ENCODE measurements at places on chromosomes 3 and 15.

- DNase-seq, result no peak
Measured at GRCh38 chr3:24138876-24139256, 193.8 kb downstream of the NR1D2 start.

DNA sequence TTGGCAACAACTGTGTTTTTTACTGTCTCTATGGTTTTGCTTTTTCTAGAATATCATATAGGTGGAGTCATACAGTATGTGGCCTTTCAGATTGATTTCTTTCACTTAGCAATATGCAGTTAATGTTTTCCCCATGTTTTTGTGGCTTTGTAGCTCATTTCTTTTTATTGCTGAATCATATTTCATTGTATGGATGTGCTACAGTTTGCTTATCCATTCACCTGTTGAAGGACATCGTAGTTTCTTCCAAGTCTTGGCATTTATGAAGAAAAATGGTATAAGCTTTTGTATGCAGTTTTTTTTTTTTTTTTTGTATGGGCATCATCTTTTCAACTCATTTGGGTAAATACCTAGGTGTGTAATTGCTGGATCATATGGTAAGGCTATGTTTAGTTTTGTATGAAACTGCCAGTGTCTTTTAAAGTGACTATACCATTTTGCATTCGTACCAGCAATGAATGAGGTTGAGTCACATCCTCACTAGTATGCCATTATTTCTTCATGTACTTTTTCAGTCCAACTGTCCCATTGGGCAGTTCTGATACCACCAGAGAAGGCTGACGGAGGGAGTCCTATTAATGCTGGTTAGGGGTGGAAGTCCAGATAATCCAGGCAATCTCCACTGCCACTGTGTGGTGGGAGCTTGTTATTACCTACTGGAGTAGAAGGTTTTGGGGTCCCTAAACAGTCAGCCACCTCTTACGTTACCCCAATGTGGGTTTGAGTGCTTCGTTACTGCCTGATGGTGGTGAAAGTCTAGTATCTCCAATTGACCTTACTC, 210.5 kb downstream of the DOCK3 start:
- DNase-seq, result no peak

DNA sequence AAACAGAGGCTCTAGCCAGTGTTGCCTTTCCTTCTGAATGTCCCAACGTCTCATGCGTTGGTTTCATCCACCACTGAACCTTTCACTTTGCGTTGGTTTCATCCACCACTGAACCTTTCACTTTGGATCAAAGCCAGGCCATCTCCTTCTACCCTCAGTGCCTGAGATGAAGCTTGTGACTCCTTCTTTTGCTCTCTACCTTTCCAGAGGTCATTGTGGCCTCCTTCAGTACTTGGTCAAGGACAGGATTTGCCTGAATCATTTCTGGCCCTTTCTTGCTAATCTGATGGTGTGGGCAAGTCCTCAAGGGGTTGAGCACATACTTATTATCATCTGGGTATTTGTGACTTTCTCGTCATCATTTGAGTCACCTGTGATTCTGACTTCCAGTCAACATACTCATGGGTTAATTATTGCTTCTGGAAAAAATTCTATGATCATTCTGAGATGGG, 50.0 kb downstream of the SELENOT start:
- DNase-seq, result no peak

- no peak for DNase-seq
Measured at GRCh38 chr3:48765376-48765775, 48.4 kb upstream of the IP6K2 start.

DNA sequence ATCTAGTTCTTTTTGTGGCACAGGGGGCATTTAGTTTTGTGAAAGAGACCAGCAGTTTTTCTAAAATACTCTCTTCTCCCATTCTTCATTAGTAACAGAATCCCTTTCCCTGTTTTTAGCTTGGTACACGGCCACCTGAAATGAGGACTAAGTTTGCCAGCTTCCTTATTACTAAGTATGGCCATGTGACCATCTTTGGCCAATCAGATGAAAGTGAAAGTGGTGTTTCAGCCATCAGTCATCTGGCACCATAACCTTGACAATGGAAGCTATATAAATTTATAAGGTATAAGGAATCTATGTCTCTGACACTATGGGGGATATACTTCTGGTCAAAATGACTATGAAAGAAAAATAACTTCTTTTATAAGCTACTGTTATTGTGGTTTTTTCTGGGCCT, 570.4 kb downstream of the AGBL1 start:
- peak; percentile 2 for DNase-seq

- no peak for DNase-seq
Measured at GRCh38 chr3:132344666-132345280, 27.6 kb downstream of the ACP3 start.

- no peak for DNase-seq
Measured at GRCh38 chr3:187900993-187901755, 155.9 kb upstream of the BCL6 start.

- DNase-seq, result no peak
Measured at GRCh38 chr3:185595526-185595925, 9.4 kb downstream of the SENP2 start.

DNA sequence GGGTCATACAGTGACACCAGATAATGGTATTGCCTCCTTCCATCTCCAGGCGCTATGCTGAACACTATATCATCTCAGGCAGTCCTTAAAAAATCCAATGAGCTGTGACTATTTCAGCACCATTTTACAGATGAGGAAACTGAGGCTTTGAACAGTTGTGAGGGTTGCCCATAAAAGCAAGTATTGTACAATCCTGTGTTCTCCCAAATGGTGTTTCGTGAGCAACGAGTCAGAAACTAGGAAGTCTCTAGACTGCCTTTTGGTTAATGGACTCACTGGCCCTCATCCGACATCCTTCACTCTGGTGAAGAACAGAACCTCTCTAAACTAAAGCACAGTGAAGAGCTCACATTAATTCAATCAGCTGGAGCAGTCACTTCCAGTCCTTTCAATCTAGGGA, 61.8 kb downstream of the ATP8B4 start:
- no peak for DNase-seq

DNA sequence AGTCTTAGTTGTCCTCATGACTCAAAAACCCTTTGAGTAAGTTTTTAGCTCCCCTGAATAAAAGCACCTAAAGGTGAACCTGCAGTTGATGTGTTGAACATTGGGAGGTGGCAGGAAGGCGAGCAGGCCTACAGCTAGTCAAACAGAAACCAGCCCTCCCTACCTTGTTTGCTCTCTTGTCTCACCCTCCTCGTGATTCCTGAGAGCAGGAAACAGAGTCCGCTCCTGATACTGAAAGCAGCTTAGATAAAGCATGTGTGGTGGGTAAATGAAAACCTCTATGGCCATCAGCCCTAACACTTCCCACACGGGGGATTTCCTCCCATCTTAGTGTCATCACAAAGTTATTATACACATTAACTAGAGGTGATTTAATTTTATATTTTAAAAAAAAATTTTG, 21.8 kb upstream of the CLDN18 start:
- no peak for DNase-seq

DNA sequence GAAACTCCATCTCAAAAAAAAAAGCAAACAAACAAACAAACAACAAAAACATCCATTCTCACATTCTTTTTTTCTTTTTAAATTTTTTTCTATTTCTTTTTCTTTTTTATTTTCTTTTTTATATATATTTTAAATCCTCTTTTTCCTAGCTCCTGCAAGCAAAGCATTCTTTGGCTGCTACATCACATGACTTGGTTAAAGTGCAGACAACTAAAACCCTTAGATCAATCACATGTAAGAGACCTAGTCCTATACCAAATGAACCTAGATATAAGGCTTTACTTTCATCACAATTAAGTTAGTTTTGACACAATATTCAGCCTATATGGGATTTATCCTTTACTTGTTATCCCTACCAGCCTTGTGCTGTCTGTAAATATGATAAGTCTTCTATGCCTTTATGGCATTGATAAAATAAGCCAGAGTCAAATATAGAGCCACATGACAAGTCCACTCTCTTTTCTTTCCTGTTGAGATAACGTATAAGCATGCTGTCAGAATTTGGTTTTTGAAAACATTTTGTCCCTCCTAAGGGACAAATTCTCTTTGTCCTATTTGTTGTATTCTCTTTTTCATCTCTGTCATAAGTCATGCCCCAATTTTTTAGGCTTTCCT, 11.3 kb downstream of the UBR1 start:
- DNase-seq, result no peak

- DNase-seq, result no peak
Measured at GRCh38 chr3:34248352-34248751, 449.9 kb downstream of the PDCD6IP start.

DNA sequence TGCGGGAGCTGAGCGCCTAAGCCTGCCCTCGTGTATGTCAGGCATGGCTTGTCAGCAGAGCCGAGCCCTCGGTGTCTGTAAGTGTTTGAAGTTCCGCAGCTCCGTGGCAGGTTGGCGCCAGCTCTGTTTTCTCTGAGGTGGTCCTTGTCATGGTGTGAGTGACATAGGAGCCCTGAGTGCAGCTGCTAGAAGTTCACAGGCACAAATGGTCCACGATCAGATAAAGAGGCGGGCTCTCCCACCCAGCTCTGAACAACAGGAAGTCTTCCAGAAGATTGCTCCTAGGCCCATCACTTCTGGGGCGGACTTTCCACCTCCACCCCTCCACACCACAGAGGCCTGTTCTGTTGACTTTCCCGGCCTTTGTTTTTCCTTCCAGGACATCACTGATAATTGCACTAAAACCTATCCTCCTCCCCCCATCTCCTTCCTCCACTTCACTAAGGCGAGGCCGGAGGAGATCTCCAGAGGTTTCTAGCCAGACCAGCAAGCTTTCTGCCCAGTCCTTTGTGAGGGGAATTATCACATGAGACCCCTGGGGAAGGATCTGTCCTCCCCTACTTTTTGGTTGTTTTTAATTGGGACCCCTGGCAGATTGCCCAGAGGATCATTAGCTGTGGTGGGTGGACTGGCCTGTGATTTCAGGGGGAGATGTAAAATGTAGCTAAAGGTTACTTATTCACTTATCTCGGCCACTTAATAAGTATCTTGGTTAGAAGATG, 19.9 kb downstream of the ITPR1 start:
- no peak for DNase-seq

GRCh38 chr15:95988574-95988887, 342.0 kb upstream of the NR2F2 start:
- no peak for DNase-seq

GRCh38 chr15:35784745-35785144, 238.8 kb upstream of the DPH6 start:
- DNase-seq, result no peak

- no peak for DNase-seq
Measured at GRCh38 chr3:64266983-64267382, 41.7 kb upstream of the PRICKLE2 start.

- peak; percentile 40 for DNase-seq
Measured at GRCh38 chr3:177150970-177151627, 46.2 kb downstream of the TBL1XR1 start.

- no peak for DNase-seq
Measured at GRCh38 chr3:2446146-2446545, 347.5 kb downstream of the CNTN4 start.

DNA sequence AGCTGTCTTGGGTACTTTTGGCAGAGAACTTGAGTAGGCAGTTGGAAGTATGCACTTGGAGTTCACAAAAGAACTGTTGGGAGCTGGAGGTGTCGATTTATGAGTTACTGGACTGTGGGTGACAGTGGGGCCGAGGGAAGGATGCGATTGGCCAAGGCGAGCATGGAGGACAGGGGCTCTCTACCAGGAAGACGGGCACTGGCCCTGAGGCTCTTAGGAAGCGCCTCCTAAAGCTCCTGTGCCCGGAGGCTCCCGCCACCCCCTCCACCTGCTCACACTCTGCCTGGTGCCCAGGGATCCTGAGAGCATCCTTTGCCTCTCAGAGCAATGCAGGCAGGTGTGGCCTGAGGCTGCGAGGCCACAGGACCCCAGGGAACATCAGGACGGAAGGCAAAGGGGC, 69.0 kb downstream of the CRTC3 start:
- no peak for DNase-seq

- DNase-seq, result no peak
Measured at GRCh38 chr15:48834756-48835155, 23.9 kb upstream of the CEP152 start.

DNA sequence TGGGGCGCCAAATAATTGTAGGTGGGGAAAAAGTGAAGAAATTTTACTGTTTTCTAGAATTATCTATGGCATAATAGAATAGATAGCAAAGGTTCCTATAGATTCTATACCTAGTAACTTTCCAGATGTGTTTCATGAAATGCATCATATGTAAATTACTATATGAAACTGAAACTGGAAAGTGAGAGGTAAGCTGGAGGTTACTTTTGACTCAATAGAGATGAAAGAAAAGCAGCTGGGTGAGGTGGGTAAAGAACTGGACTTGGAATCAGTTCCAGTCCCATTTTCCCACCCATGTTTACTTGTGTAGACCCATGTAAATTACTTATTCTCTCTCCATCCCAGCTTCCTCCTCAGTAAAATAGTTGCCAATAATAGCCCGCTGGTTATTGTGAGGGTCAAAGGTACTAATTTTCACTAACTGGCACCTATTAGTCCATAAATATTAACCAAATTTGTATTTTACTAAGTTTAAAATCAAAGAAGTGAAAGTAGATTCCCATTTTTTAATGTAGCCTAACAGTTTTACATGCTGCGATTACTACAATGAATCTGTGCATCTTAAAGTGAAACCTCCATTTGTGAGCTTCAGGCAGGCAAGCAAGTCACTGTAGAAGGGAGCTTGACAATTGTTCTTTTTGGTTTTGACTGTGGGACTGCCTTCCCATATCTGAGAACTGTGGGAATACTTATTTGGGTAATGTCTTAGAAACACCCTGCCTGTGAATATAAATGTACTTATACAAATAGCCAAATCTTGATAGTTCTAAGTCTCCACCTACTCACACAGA, 312.1 kb downstream of the SLC9A9 start:
- no peak for DNase-seq

DNA sequence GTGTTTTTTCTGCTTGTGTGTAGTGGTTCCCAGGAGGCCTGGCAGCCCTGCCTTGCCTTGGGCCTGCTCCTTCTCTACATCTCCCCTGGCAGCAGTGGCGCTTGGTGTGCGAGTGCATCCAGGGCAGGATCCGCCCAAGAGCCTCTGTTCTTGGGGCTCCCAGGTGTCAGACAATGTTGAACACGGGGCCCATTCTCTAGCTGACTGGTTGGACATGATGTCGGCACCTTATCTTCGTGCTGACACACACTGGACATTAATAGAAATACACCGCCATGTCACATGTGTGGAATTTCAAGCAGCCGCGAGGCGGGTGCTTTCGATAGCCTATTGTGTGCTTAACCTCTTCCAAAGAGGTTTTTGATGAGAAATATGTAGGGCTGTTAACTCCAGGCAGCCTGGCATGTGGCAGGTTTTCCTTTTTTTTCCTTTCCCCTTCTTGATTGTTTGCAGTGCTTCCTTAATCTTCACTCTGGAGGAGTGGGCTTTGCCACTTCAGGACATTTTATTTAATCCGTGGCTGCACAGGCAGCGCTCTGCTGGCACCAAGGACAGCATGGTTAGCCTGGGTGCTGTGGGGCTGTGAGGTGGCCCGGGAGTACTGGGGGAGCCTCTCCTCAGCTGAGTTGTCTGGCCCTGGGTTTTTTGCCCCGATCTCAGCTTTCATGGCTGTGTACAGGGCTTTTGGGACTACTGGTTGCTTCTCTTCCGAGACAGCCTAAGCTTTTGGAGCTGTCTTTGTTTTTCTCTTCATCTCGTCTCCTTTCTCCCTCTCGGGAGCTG, 42.5 kb downstream of the CHCHD6 start:
- peak; percentile 43 for DNase-seq

GRCh38 chr3:15726043-15726442, 71.7 kb downstream of the ANKRD28 start:
- no peak for DNase-seq

GRCh38 chr3:152458376-152459117, 189.8 kb downstream of the MBNL1 start:
- no peak for DNase-seq

All from H54 (cell line).